Muscle of arm (tissue), 14 donors: ENCODE measurements at places on chromosomes 7 and 10. TPM values are rescaled to one million over a fixed set of nuclear protein-coding genes. Genes with fewer than 3 reads are reported as not detected.

Gene MEOX2
- 78.1 TPM for polyA plus RNA-seq

Gene LRGUK
- polyA plus RNA-seq, result 0.67 TPM

- DNase-seq, result no peak
Observed at GRCh38 chr10:22583683-22584082, 130.7 kb downstream of the PIP4K2A start.

DNA sequence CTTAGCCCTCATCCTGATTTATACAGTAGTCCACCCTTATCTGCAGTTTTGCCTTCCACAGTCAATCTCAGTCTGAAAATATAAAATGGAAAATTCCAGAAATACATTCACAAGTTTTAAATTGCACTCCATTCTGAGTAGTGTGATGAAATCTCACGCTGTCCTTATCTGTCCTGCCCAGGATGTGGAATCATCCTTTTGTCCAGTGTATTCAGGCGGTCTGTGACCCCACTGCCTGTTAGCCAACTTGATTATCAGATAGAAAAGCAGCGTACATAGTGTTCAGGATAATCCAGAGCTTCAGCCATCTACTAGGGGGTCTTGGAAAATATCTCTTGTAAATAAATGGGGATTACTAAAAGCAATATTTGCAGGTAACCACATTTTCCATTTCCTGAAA is 146.3 kb downstream of the MALRD1 start:
- no peak for DNase-seq

GRCh38 chr7:142860968-142861367 is 6.1 kb downstream of the EPHB6 start:
- no peak for DNase-seq

DNA sequence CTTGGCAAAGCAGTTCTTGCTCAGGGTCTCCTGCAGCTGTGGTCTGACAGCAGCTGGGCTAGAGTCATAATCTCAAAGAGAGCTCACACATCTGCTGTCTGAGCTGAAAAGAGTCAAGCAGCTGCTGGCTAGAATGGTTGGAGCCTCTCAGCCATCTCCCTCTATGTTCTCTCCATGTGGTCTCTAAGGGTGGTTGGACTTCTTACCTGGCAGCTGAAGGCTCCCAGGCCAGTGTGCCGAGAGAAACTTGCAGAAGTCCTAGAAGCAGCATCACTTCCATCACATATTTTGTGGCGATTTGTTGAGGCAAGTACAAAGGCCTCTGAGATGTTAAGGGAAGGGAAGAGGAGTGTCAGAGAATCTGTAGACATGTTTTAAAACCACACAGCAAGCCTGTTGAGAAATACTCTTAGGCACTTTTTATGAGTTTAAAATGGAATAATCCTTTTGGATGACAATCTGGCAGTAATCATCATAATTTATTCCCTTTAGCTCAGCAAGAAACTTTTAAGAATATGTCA is 93.2 kb downstream of the REEP3 start:
- DNase-seq, result peak; percentile 61

Gene C7orf57
- polyA plus RNA-seq, result not detected

Gene ITIH2
- 10.8 TPM for polyA plus RNA-seq

DNA sequence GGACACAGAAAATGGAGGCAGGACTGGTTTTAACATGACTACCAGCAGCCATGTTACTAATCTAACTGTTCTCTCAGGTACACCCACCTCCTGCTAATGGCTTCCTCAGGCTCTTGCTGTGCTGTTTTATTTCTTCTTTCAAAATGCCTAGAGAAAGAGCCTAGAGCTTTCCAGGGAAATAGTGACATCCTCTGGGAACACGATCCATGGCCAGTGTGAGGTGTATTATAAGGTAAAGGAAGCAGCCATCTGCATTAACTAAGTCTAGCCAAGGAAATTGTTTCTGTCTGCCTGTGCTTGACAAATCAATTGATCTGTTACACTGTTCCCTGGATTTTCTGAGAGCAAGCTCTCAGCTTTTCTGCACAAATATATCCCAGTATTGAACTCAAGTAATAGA is 42.2 kb upstream of the AOAH start:
- DNase-seq, result no peak

DNA sequence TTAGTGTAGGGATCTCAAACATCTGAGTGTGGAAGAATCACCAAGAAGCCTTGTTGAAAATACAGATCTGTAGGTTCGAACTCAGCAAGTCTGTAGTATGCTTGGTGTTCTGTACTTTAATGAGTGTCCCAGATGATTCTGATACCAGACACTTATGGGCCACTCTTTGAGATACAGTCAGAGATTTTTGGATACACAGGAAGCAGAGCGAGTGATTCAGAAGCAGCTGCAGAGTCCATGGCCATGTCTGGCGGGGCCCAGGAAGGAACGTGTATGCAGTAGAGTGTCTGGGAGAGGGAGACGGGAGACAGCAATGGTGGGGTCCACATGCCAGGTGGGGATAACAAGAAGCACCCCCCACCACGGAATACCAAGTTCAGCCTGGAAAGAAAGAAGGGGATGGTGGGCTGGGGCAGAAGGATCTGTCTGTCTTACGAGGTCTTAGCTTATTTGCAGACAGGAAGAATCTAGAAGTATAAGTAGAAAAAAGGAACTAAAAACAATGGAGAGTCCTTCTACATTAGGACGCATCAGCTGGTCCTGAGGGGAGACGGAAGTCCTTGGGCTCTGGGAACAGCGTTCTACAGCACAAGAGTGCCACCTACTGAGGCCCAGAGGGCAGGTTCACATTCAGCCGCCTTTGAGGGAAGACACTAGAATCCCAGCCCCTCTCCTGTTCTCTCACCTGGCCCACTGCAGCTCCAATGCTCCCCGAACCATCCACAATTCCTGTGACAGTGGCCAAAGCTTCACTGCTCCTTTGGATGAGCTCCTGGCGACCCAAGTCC is 55.4 kb downstream of the SLC37A3 start:
- DNase-seq, result peak; percentile 28

GRCh38 chr10:2212244-2212834 is 475.0 kb upstream of the ADARB2 start:
- DNase-seq, result no peak

DNA sequence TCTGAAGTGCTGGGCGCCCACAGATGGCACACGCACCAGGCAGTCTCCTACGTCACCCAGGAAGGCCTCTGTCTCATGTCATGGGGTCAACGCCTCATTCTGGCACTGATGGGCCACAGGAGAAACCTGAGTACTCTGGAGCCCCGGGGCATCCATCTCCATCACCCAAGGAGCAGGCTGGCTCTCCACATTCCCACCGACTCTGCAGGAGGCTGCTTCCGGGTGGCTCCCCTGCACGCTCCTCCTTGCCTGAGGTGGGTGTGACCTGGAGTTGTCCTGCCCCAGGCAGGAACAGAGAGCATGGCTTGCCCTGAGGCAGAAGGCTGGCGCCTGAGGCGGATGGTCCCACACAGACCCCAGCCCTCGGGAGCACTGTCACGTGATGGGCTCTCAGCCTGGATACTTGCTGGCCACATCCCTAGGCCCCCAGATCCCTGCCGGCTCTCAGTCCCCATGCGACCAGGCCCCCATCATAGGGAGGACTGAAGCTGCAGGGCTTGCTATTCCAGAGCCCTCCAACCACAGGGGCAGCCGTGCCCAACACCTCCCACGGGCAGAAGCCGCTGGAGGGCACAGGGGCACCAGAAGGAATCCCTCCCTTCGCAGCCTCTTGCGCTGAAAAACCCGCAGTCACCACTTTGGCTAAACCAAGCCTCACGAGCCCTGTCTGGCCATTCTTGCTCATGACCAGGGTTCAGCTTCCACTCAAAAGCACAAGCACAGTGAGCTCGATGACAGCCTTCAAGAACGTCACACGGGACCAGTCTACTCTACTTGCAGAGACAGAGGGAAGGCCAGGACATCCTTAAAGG is 80.7 kb downstream of the MAD1L1 start:
- DNase-seq, result no peak

Gene MYH16
- polyA plus RNA-seq, result 0.49 TPM

DNA sequence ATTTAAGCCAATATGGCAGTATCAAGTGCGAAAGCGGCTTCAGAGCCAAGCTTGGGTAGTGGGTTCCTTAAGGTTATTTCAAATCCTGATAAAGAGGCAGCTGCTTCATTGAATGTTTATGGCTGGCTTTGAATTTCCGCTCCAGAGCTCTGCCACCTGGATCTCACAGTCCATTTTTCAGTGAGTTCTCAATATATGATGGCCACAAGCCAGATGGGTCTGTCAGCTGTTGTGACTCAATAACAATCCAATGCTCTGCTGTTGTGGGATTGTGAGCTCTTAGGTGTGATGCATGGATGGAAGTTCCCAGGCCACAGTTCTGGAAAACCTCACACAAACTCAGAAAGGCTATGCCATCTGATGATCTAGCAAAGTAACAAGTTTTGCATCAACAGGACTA is 743.8 kb upstream of the LRRN3 start:
- no peak for DNase-seq

GRCh38 chr7:151518105-151518946 is 1.4 kb downstream of the RHEB start:
- DNase-seq, result peak; percentile 41

DNA sequence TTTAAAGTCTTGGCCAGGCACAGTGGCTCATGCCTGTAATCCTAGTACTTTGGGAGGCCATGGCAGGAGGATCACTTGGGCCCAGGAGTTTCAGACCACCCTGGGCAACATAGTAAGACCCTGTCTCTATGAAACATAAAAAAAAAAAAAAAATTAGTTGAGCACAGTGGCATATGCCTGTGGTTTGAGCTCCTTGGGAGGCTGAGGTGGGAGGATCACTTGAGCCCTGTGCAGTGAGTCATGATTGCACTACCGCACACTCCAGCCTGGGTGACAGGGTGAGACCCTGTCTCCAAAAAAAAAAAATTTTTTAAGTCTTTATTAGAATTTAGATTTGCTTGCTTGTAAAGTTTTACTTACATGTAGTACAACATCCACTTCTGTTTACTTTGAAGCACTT is 14.0 kb downstream of the WNT2 start:
- no peak for DNase-seq

- DNase-seq, result peak; percentile 50
Observed at GRCh38 chr7:30920584-30921539, 9.2 kb downstream of the AQP1 start.

DNA sequence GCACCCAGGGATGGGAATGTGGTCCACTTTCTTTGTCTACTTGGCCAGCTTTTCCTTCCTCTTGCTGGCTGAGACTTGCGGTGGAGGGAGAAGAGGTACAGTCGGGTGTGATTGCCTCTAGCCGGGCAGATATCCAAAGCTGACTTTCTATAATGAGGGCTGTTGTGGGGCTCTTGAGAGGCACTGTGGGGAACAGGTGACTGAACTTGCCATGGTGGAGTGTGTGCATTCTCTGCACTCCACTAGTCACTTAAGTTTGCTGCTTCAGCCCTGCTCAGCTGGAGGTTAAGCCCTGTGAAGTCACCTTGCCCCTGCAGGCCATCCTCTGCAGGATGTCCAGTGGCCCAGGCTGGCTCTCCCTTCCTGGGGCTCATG is 116.6 kb downstream of the AOAH start:
- DNase-seq, result no peak

- no peak for DNase-seq
Observed at GRCh38 chr10:110192552-110192951, 14.9 kb upstream of the MXI1 start.

Gene NPC1L1
- not detected for polyA plus RNA-seq

Gene MCM10
- 6.2 TPM for polyA plus RNA-seq

Gene DHTKD1
- polyA plus RNA-seq, result 13.8 TPM

DNA sequence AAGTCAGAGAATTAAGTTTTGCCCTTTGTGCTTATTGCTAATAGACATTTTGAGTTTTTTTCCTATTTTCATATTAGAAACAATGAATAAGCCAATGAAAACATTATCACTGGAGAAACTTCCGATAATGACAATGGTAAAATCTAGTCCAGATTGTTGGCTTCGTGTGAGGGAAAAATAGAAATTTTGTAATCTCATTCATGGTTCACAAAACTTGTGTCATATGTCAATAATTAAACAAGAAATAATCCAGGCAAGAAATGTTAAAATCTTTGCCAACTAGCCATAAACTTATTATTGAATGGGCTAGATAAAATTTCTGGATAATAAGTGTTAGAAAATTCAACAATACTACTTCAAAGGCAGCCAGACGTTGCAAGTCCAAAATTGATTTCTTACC is 36.6 kb downstream of the RNLS start:
- DNase-seq, result no peak

Gene TNKS2
- polyA plus RNA-seq, result 46.9 TPM

GRCh38 chr10:72328045-72328828 is 26.5 kb downstream of the DNAJB12 start:
- DNase-seq, result no peak

DNA sequence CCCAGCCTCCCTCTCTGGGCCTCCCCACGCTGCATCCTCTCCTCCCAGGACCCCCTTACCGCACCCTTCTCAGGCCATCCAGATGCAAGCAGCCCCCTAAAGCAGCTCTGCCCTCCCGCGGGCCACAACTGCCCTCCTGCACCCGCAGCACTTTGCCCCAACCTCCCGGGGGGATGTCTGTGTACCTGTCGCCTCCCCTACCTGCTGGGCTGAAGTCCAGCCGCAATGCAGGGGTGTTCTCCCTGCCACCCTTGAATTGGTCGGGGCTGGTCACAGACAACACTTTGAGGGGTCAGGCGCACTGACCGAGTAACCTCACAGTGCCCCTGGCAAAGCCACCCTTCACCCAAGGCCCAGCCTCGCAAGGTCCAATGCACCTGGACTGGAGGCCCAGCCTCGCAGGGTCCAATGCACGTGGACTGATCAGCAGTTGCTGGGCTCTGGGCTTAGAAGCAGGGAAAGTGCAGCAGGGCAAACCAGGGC is 8.3 kb upstream of the CALML5 start:
- no peak for DNase-seq

GRCh38 chr7:64636386-64636785 is 29.5 kb upstream of the ZNF107 start:
- no peak for DNase-seq

Gene GPR146
- not detected for polyA plus RNA-seq

GRCh38 chr7:99365318-99366141 is 9.0 kb upstream of the ARPC1B start:
- no peak for DNase-seq

GRCh38 chr10:71203716-71204115 is 8.7 kb upstream of the UNC5B start:
- no peak for DNase-seq
